ENCODE measurements at places on chromosomes 6 and 20.

- DNase-seq = no peak
These were observed 348.8 kb downstream of the TFAP2B start for GRCh38 chr6:51167468-51167867.

GRCh38 chr20:40488401-40488800 lies 200.6 kb downstream of the MAFB start:
- DNase-seq = no peak

- DNase-seq = no peak
These were observed 643.8 kb upstream of the AGPAT4 start for GRCh38 chr6:161917645-161918044.

- no peak for DNase-seq
These were observed 108.9 kb downstream of the VEGFA start for GRCh38 chr6:43878823-43879495.

DNA sequence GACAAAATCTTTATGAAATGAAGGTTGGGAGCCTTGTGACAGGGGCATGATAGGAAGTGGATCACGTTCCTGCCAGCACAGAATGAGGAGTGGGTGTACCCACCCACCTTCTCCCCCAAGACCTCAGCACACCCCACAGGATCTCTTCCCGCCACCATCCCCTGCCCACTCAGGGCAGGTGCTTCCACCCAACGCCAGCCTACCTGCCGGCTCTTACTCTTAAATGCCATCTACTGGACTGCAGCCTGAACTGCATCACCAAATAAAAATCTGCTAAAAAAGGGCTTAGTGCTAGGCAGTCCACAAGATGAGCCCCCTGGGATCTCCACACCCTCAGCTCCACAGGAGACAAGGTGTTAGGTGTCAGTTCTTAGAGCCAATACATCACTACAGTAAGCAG lies 20.6 kb downstream of the DTNBP1 start:
- DNase-seq = no peak
